Large intestine (tissue), 12 donors: ENCODE measurements at places on chromosomes 4 and X.

GRCh38 chr4:47837094-47837907 lies 566 bp downstream of the CORIN start:
- DNase-seq, result peak; percentile 53

- no peak for DNase-seq
Measured at GRCh38 chr4:1550122-1551070, 133.7 kb downstream of the FAM53A start.

DNA sequence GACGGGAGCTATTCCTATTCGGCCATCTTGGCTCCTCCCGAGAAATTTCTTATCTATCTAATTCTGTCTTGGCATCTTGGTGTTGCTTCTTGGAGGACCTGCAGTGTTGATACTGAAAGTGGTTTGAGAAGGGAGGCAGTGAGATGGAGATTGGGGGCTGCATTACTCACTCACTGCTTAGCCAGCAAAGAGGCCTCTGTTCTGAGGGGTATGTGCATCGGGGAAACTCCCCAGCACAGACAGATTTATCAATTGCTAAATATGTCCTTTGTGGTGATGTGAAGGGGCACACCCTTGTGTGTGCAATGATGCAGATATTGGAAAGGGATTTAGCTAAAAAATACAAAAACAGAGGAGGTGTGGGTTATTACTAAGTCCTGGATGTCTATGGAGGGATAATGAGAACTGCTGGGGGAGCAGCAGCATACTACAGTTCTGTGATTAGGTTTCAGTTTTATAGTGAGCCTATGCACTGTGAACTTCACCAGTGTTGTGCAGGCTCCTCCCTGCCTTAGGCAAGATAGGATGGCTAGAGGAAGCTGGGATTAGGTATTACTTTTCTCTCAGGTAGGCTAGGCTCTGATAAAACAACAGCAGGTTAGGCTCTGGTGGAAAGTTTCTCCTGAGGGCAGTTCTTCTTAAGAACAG lies 279.0 kb downstream of the HS3ST1 start:
- DNase-seq, result peak; percentile 2

GRCh38 chrX:48714573-48714972 lies 18.0 kb downstream of the SUV39H1 start:
- DNase-seq, result no peak

GRCh38 chr4:20264688-20265087 lies 13.0 kb downstream of the SLIT2 start:
- no peak for DNase-seq
